Inflammatory macrophage treated with lipopolysaccharide for 4 hours (primary cell): ENCODE measurements at places on chromosomes 2 and 18.

GRCh38 chr2:95312543-95313201 is 15.5 kb downstream of the KCNIP3 start:
- no peak for DNase-seq

GRCh38 chr2:23925702-23926289 is 1.1 kb downstream of the ATAD2B start:
- DNase-seq = peak; percentile 91

GRCh38 chr18:25038261-25038660 is 313.7 kb downstream of the ZNF521 start:
- DNase-seq = no peak

GRCh38 chr2:84474176-84474575 is 15.1 kb upstream of the SUCLG1 start:
- DNase-seq = no peak

DNA sequence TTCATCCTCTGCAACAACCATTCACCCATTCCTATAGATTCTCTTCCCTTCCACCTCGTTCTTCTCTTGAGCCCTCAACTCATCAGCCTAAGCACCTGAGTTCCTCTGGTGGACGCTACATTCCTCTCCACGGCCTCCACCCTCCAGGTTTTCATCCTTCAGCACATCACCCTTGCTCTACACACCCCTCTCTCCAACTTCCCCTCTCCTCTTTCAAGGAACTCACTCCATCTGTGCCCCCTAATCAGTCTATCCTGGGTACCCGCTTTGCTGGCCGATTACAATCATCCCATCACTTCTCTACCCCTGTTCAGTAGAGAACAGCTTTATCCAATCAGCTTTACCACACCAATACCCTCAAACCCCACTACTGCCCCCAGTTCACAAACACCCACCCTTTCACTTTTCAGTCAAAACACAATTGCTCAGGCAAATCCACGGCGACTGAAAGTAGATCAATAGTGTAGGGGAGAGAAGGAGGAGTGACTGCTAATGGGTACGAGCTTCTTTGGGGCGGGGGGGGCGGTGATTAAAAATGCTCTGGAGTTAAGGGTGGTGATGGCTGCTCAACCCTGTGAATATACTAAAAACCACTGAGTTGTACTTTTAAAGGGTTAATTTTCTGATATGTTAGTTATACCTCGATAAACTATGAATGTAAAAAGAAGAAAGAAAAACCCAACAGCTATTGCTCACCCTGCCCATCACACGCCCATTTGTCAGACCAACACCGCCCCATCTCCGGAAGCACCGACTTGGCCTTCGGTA is 857 bp downstream of the DYM start:
- peak; percentile 55 for DNase-seq

DNA sequence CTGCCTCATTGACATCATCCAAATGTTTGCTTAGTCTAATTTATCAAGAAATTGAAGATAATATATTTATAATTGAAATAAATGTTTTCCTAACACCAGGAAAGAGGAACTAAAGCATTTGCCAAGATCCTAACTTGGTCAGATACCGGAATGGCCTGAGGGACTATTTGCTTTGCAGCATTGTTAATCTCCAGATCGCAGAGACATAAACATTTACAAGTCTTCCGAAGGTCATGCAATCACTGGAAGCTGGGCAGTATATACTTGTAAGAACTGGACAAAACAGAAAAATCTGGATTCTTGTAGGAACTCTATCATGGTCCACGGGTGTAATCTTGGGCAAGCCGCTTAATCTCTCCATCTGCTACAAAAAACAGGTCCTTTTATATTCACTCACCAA is 42.2 kb downstream of the CYBRD1 start:
- DNase-seq = no peak

- DNase-seq = no peak
Observed at GRCh38 chr2:192741889-192742288, 547.2 kb upstream of the TMEFF2 start.

DNA sequence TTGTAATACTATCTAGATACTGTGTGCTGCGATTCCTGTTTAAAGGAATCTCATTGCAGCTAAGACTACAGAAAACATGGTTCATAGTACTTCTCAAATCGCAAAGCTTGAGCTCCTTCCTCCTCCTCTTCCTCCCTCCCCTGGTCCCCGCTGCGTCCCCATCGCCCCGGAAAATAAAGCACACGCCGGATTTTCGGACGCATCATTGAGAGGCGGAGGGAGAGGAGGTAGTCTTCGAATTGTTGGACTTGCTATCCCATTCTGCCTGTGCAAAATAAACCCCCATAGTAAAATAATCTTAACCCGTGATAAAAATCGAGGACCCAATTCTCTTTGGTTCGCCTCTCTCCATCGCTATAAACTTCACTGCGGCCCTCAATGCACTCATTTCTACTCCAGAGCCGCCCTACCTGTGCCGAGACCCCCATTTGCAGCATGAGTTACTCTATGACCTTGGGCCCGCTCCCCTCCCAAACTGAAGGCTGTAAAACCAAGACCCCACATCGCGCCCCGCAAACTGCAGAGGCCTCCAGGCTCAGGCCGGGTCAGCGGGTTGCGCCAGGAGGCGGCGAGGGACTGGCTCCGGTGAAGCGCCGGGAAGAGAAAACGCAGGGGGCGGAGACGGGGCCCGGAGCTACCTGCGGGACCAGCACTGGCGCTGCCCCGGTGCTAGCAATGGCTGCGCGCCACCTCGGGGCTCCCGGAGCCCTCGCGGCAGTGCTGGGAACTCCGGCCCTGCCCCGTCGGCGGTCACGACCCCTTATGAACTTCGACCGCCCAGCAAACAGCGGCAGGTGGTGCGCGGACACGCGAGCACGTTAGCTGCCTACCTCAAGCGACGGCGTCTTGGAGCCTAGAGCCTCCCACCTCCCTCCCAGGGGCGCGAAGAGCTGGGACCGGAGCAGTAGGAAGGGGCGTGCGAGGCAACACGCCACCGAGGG is 649 bp downstream of the ESCO1 start:
- DNase-seq = peak; percentile 37

- DNase-seq = no peak
Observed at GRCh38 chr2:224272237-224272910, 129.5 kb downstream of the FAM124B start.

DNA sequence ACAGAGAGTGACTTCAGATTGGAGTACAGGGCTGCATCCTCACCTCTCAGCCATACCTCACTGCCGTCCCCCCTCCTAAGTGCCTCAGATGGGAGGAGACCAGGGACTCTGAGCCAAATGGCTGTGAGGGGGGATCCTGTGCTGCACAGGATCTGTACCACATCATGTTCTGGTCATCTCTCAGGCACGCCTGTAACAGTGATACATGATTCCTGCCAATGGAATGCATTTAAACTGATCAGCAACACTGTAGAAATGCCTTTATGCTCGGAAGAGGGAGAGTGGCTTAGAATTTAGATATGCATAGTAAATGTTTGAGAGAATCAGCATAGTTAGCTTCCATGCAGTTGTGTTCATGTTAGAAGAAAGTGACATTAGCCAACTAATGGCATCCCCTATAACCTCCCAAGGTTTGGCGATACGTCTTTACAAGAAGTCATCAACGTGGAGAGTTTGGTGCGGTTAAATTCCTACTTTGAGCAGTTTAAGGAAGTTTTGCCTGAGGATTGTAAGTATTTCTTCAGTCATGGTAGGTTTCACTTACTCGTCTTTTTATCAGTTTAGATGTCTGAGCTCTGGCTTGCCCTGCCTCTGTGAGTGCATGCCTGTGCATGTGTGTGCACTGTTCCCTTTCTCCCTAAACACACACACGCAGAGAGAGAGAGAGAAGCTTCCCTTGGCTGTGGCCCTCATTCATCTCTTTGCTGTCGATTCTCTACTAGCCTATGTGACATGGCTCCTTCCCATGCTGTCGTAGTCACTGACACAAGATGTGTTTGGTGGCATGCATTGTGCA is 40.0 kb downstream of the COA5 start:
- DNase-seq = no peak

DNA sequence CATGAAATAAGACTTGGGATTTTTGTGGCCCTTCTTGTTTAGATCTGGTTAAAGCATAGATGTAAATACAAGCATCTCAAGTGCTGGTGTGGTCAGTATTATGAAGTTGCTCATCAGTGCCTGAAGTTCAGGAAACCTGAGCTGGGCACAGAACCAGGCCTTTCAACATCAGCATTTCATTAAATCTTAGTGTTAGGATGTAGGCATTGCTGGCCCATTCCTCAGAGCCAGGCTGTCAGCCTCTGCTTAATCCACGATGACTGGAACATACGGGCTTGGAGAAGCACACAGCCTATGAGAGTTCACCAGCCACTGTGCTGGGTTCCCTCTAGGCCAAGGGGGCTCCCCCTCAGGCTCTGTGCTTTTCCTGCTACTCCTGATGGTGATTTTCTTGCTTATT is 270.2 kb downstream of the EN1 start:
- no peak for DNase-seq
